ENCODE measurements at places on chromosomes 7 and 10.
A peak's percentile ranks its signal among the peaks of the same experiment; 100 is the strongest.

DNA sequence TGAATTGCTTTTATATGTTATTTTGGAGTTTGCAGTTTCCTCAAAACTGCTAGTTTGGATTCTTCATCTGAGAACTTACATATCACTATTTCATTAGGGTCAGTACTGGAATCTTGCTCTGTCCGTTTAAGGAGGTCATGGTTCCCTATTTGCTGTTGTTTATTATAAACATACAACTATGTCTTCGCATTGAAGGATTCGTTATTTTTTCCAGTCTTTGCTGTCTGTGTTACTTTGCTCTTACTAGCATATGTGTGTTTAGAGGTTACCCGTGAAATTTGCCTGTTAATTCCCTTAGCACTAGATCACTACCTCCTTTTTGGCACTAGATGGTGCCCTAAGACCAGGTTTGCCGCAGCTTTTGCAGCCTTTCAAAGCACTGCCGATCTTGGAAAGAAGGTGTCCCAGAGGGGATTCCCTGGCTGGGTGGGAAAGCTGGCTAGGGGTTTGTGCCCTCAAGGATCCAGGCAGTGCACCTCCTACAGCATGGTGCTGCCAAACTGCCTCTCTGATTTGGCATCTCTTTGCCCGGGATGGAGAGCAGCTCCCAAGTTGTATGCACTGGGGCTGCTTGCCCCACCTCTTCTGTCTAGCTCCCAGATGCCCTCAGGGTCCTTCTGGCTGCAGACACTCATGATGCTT, 103.1 kb upstream of the APBB1IP start:
- DNase-seq, result peak; percentile 37

DNA sequence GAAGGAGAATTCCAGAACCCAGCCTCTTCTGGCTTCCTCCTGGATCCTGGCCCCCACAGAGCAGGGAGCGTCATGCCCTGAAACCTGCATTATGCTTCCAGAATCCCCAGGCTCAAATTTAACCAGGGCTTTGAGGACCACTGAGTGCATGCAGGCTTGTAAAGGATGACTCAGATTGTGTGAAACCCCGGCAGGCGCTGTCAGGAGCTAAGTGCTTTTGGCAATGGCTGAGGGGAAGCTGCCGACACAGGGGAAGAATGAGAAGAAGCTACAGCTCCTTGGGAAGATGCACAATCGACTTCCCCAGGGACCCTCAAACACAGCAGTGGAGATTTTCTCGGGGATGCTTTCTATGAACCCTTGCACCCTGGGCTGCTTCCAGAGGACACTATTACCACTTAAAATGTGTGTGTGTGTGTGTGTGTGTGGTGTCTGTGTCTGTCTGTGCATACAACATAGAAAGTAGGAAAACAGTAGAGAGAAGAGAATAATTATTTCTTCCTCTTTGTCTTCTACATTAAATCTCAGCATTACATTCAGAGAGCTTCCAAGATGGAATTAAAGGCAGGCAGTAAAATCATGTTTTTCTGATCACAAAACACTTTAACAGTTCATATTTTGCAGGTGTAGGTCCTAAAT, 183.5 kb upstream of the INHBA start:
- DNase-seq, result no peak

GRCh38 chr10:97020452-97021400, 165.0 kb downstream of the SLIT1 start:
- DNase-seq, result no peak

- no peak for DNase-seq
These were observed 52.7 kb downstream of the RBM17 start for GRCh38 chr10:6141296-6142151.

DNA sequence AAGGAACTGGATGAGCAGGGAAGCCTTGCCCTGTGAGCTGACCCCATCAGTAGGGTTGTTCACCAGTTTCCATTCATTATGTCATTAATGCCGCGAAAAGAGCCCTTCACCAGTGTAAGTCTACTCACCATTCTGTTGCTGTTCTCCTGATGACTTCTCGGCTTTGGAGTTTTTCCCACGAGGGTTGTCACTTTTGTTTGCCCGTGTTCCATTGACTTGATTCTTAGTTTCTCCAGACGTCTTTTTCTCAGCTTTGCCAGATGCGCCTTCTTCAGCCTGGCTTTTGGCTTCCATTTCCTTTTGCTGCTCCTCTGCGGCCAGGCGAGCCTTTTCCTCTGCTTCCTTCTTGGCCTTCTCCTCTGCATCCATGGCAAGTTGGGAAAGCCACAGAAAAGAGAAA, 128.8 kb downstream of the PPP1R17 start:
- no peak for DNase-seq

GRCh38 chr10:92829786-92830377, 18.4 kb upstream of the EXOC6 start:
- DNase-seq, result no peak

DNA sequence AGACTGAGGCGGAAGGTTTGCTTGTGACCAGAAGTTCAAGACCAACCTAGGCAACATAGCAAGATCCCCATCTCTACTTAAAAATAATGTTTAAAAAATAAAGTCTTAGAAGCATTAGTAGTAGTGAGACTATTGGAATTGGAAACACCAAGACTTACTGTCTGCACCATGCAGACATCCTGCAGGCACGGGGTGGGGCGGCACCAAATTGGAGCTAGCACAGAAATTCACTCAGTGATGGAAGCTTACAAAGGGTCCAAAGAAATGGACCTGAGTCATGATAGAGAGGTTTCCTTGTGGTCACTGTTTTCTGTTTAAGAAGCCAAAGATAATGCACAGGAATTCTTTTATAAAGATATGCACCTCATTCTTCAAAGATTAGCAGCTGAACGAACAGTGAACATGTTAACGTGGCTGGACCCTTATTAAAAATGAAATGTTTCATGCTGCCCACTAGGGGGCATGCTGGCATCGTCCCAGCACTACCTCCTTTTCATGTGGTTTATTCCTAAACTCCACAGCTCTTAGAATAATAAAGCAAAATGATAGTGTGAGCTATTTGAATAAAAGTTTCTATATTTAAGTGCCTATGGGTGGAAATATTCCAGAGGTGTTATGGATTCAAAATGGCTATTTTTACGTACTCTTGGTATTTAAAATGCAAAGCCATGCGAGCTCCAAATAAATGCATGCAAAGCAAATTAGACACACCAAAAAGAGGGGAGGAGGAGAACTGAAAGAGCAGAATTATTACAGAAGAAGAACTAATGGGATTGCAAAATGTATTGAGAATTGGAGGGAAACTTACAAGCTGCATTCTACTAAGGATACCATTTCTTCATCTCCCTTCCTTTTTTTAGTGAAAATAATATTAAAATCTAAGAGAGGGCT, 28.6 kb downstream of the PDSS1 start:
- peak; percentile 25 for DNase-seq

DNA sequence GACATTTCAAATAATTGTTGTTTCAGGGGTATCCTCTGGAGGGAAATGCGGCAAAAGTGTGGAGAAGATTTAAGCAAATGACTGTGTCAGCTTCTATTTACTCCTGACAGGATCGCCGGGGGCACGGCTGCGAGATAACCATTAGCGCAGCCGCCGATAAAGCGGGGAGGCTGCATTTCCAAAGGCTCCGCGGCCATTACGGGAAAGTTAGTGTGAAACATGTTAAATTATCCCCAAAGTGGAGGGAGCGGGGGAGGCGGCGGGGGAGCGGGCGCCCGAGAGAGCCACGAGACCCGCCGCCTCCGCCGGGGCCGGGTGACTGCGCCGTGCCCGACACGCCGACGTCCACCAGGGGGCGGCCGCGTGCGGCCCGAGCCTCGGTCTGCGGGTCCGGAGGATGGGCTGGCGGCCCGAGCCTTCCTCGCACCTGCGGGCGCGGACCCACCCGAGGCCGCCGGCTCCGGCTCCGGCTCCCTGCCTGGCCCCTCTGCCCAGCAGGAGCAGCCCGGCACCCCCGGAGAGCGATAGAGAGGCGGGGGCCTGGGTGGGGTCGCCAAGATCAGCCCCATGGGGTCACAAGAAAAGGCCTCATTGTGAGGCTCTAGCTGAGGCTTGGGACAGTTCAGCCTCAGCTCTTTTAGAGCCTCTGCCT, 74.4 kb upstream of the PAX2 start:
- DNase-seq, result peak; percentile 48

DNA sequence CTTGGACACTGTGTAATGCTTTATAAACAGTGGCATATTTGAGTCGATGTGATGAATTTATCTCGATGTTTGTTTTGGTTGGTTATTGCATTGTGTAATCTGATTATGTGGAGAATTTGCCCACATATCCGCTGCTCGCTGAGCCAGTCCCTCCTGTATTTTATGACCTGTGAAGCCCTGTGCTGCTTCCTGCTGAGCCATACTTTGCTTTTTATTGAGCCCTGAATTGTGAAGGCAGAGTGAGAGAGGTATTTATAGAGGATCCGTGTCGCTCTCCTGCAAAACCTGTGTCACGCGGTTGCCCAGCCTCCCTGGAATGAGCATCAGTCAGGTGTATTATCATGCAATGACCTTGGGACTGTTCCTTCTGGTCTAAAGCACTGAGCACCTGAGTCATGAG, 253.7 kb downstream of the ARHGAP21 start:
- DNase-seq, result no peak

- DNase-seq, result no peak
These were observed 439.6 kb downstream of the GLRX3 start for GRCh38 chr10:130575756-130576285.

DNA sequence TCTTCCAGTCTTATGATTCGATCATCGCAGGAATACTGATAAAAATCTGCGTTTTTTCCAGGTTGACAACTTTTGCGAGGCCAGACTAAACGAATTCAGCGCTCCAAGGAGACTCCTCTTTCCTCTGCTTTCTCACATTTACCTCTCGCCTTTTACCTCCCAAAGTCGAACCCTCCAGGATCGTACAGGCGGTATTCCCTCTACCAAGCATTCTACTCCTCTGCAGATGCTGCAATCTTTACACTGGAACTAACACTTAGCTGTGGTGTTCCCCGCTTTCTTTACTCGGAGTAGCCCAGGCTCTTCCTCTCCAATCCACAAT, 449 bp downstream of the NUDT5 start:
- no peak for DNase-seq

DNA sequence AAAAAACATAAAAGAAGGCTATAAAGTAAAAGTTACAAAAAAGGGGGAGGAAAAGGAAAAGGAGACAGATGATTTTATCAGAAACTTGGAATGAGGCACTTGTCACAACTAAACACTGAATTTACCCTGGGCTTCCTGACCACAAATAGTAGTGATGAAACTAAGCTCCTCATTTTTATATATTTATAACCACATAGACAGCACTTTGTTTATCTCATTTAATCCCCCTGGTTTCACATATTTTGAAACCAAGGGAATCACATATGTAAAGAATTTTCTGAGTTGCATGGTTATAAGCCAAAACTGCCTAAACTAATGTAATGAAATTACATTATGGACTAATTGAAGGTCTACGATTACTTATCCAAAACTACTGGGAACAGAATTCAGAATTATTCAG, 39.6 kb upstream of the MET start:
- no peak for DNase-seq

- no peak for DNase-seq
These were observed 18.2 kb upstream of the STMP1 start for GRCh38 chr7:135644154-135644553.

DNA sequence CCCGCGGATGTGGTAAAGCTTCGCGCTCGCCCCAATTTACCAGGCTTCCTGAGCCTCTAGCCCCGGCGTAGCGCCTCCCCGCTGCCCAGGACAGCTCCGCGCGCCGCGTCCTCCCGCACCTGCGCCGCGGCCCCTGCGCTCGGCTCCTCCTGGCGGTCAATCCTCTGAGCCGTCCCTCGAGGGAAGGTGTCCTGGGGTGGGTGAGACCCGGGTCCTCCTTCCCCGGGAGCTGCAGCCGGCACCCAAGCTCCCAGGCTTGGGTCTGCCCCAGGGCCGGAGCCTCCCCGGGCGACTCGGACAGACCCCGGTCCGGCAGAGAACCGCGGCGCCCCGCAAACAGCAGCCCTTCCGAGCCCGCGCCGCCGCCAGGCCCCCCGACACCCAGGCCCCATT, 512 bp downstream of the OSBPL3 start:
- DNase-seq, result peak; percentile 71

GRCh38 chr10:93254180-93254853, 180.6 kb downstream of the CYP26A1 start:
- DNase-seq, result no peak

DNA sequence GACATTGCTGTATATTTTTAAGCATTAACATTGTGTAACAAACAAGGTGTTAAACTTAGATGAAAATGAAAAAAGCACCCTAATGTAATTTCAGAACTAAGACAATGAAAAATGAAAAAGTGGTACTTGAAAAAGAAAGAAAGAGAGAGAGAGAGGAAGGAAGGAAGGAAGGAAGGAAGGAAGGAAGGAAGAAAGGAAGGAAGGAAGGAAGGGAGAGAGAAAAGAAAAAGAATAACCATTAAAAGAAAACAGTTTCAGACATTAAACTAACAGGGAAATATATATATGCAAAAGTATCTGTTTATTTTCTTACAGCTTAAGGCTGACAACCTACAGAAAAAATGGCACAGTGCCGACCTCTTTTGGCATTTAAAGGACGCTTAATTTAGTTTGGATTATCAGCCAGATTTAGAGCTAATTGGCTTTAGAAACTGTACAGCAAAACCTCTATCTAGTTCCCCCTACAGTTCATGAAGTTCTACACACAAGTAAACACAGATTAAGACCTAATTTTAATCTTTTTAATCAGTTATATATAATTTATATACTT, 13.8 kb downstream of the MTERF1 start:
- no peak for DNase-seq

DNA sequence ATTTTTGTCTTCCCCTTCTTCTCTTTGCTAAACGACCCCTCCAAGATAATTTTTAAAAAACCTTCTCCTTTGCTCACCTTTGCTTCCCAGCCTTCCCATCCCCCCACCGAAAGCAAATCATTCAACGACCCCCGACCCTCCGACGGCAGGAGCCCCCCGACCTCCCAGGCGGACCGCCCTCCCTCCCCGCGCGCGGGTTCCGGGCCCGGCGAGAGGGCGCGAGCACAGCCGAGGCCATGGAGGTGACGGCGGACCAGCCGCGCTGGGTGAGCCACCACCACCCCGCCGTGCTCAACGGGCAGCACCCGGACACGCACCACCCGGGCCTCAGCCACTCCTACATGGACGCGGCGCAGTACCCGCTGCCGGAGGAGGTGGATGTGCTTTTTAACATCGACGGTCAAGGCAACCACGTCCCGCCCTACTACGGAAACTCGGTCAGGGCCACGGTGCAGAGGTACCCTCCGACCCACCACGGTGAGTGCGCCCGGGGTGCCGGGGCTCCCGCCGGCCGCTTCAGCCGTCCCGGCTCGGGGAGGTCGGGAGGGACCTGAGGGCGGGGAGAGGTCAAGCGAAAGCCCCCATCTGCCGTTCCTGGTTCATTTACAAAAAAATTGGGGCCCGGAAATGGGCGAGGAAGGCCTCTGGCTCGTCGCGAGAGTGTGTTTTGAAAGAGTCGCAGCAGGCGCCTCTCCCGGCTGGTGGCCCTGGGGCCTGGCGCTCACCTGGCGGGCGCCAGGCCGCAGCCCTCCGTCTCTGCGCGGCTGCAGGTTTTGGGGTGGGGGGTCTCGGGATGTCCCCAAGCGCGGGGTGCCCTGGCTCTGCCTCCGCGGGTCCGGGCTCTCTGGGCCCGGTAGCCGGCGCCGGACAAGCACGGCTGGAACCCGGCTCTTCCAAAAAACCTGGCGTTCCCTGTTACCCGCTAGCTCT, 1.2 kb downstream of the GATA3 start:
- no peak for DNase-seq

Data from activated T-helper 9 cell treated with anti-CD3 and anti-CD28 coated beads, Interleukin-2, amount 50 U/mL, for 16 hours (primary cell).